ENCODE measurements at places on chromosomes 7 and 10.

GRCh38 chr10:57699944-57700343 lies 567.8 kb downstream of the IPMK start:
- no peak for DNase-seq

- no peak for DNase-seq
Observed at GRCh38 chr7:124633740-124634139, 131.9 kb downstream of the GPR37 start.

DNA sequence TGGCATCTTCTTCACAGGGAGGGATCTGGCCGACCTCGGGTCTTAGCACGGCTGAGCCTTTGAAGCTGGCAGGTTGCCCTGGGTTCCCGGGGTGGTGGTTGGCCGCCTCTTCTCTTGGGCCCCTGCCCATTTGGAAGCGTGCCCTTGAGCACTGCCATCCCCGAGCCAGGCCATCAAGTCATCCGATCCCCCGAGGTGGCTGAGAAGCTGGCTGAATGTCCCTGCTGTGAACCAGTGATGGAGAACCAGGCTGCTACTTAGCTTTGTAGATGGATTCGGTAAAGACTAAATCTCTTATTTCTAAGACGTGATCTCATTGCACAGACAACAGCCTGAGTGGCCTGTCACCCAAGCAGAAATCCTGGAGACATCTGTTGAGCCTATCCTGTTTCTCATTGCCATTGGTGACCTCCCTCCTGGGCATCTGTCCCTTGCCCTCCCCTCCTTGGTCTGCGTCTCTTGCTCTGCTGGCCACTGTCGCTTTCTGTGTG lies 74.3 kb downstream of the GRK5 start:
- no peak for DNase-seq

GRCh38 chr10:120749072-120749471 lies 102.1 kb upstream of the WDR11 start:
- DNase-seq: no peak

DNA sequence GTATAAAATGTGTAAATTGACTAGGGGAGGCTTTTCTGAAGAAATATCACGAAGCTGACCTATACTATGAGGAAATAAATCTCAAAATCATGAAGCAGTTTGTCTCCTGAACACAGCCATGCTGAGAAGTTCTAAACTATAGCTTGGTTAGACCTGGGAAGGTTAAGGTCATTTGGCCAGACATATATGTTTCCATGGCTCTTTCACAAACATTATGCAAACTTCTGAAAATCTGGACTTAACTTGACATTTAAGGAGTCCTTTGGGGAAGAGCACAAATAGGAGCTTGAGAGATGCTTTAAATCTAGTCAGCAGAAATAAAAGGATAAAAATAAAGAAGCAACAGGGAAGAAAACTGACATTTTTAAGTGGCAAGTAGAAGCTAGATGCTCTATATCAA lies 115.9 kb upstream of the MEOX2 start:
- no peak for DNase-seq

DNA sequence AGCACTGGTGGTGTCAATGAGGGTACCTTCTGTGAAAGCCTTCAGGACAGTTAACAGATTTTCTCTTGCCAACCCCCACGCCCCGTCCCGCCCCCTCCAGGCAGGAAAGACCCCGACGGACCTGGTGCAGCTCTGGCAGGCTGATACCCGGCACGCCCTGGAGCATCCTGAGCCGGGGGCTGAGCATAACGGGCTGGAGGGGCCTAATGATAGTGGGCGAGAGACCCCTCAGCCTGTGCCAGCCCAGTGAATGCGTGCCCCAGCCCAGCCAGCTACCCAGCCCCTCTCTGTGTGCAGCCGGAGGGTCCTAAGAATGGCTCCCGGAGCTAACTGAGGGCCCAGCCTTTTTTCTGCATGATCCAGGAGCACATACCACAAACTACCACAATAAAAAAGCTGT lies 713 bp upstream of the HOGA1 start:
- DNase-seq: no peak

DNA sequence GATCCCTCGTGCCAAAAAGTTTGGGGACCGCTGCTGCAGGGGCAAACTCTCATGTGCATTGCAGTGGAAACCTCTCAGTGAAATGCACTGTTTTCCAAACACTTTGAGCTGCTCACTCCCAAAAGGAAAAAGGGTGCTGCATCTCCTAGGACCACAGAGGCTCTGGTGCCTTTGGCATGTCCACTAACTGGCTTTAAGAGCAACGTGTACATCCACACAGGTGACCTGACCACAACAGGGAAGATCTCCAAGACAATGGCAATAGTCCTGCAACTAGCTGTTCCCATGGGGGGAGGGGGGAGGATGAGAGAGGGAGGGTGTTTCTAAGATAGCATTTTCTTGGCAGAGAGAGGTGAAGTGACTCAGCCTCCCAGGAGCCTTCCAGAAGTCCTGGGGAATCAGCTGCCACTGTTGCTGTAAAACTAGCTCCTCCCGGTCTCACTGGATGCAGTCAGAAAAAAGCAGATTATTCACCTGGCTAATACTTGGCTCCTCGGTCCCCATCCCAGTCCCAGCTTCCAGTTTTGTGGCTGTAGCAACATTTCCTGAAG lies 181.7 kb downstream of the HECW1 start:
- DNase-seq: no peak

GRCh38 chr10:4373612-4374011 lies 452.4 kb upstream of the AKR1E2 start:
- DNase-seq: no peak

DNA sequence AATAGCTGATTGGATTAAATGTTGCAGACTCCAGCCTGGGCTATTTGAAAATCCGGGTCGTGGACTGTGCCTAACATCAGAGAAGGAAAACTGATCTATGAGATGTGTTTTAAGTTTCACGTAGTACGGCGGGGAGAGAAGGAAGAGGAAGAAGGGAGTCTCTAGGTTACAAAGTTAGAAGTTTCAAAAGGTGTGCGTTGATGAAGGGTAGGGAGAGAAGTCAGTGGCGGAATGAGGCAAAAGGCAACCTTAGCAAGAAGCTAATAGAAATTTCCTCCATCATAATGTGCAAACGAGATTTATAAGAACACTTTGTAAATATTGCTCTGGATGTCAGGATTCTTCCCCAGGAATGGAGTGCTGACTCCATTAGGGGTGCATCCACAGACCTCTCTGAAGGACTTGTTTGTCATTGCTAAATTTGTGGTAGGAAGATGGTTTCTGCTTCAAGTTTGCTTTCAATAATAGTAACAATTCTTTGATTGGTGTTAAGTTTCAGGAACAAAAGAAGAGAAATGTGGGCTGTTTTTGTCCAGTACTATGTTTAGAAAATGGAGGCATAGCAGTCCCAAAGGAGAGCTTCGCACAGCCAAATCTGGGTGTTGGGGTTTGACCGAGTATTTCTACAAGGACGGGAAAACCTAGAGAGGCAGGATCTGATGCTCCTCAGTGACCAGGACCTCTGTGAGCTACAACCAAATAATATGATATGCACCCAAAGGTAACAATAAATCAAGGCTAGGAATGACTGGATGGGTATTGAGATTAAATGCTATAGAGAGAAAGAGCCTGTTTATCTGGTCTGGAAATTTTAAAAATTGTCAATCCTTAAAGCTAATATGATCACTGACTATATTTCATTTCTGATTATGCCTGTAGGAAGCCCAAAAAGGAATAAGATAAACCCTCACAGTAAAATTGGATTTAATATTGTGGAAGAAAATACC lies 8.2 kb downstream of the TWIST1 start:
- no peak for DNase-seq

DNA sequence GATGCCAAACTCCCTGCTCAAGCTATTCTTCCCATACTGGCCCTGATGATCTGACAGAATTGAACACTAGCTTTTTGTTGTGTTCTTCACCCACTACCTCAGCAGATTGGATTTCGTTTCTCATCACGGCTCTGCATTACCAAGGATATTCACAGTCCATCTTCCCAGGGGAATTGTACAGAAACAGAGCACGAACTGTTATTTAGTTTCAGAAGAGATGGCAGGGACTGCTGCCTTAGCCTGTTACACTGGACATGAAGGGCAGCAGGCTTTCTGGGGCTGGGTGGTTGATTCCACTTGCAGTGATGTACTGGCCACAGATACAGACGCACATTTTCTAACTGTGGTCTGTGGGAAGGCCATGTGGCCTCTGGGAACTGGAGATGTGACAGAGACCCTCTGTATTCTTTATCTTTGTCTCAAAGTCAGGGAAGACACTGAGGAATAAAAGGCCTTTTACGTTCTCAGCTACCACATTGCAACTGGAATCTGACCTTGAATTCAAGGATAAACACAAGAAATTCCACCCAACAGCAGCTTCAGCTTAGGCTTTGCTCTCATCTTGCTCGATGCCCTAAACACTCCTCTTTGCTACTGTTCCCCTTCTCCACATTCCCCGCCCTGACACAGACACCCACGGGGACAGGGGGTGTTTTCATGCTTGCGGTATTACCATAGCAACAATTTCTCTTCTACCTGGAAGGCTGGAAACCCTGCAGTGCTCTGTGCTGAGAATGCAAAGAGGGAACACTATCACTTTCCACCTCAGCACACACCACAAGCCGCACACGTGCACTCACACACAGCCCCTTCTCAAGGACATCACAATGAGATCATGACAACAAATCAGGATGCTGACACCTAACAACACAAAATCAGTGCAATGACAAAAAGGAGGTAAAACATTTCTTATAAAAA lies 81.7 kb downstream of the RNF216 start:
- peak; percentile 82 for DNase-seq

- DNase-seq: no peak
Observed at GRCh38 chr10:131830446-131831130, 70.2 kb upstream of the PPP2R2D start.

DNA sequence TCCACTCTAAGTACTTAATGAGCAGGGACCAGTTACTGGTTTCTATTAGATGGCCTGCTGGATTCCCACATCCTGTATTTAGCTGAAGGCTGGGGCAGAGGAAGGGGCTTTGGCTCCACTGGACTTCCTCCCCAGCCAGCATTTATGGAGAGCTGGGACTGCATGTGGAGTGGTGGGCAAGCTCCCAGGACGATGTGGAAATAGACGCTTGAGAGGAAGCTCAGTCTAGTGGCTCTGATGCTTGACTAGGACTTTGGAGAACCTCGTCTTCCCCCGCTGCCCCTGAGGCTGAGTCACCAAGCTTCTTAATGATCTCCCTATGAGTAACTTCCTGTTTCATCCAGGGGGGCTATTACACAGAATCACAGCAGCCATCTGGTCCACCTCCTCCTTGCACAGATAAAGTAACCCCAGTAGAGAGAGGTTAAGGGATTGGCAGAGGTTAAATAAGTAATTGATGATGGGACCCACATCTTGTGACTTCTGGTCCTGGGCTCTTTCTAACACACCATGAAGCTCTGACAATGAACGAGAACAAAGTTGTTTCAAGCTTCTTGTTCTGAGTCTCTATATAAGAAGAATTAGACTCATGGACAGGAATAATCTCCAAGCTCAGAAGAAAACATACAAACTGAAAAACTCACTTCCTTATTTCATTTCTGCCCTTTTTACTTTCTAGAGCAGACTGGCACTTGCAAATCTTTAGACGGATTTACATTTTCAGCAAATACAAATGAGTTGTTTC lies 126.2 kb downstream of the PRPF18 start:
- DNase-seq: no peak

- no peak for DNase-seq
Observed at GRCh38 chr10:54983255-54983654, 182.2 kb upstream of the PCDH15 start.

DNA sequence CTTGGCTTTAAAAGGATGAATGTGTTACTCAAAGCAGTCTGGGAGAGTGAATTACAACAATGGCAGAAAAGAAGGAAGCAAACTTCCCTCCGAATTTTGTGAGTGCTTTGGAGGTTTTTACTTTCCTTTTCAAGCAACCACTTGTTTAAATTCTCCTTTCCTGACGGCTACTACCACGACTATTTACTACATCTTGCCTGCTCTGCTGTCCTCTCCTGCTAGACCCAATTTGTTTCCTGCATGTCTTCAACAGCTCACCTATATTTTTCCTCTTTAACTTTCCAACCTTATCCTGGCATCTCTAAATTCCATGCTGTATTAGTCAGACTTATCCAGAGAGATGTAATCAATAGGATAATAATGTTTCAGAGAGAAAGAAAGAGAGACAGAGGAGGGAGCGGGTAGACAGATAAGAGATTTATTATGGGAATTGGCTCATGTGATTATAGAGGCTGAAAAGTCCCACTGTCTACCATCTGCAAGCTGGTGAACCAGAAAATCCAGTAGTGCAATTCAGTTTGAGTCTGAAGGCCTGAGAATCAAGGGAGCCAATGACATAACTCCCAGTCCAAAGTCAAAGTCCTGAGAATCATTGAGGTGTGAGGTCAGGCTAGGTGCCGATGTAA lies 42.8 kb upstream of the SLC13A1 start:
- DNase-seq: no peak

DNA sequence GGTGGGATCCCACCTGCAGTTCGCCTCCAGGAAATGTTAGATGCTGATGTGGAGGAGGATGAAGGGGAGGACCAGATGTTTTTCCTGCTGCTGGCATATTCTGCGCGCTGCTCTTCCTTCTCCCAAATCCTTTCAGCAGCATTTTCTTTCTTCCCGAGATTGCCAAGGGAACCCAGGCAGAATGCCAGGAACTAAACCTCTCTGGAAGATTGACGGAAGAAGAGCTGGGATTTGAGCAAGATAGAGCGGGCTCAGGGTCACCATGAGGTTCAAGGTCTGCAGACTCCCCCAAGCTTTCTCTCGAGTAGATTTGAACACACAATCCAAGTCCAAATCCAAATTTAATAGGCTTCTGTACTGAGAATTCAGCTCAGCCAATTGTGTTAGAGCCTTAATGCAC lies 345.2 kb upstream of the C7orf33 start:
- DNase-seq: no peak

DNA sequence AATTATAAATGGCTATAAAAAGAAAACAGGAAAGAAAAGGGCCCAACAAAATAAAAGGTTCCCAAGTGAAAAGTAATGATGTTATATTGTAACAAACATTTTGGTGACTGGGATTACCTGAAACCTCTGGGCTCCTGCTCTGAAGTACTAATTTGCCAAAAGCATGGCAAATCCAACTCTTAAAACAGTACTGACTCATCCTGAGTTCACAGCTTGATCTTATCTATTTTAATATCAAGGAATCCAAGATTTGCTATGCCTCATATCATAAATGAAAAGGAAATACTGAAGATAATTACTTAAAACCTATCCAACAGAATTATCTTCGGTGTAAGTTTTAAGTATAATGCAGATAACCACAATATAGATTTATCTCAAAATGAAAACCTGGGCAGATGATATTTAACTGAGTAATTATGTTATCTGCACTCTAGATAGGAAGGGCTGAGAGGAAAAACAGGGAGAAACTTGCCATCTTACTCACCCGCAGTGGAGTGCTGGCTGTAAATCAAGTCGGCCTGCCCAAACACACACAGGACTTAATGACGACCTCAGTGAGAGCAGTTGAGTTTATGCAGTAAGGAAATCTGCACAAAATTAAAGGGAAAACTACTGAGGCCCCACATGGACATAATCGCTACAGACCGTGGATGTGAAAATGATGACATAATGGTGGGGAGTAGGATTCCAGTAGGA lies 48.4 kb downstream of the MPP7 start:
- no peak for DNase-seq

- no peak for DNase-seq
Observed at GRCh38 chr7:127751490-127752448, 99.8 kb downstream of the SND1 start.

- no peak for DNase-seq
Observed at GRCh38 chr7:4227105-4228010, 454.7 kb upstream of the FOXK1 start.
